ENCODE measurements at places on chromosomes 12 and 14. TPM values are rescaled to one million over a fixed set of nuclear protein-coding genes. Genes with fewer than 3 reads are reported as not detected.

Gene B4GALNT1
- 11.1 TPM for total RNA-seq

DNA sequence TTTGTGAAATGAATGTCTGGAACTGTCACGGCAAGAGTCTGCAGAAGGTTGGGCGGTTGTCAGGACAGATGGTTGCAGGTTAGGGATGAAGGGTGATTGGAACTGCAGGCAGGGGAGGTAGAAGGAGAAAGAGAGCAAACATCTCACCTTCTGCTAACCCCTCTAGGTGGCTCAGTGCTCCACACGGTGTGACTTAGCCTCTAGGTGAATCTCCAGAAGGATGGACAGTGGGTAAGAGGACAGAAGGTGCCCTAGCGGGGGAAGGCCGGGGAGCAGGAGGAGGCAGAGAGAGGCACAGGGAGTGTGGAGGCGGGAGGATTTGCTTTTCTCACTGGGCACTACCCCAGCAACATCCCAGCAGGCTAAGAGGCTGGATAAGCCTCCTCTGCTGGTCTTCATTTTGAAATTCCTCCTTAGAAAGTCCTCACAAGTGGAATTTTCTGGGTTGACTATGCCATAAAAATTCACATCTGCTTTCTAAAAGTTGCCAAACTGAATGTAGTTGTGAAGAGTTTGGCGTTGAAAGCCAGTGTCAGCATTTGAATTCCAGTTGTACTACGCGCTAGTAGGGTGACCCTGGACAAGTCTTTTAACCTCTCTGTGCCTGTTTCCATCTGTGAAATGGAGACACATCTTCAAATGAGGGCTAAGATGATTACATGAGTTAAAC is 10.7 kb upstream of the GPR68 start:
- DNase-seq, result no peak

DNA sequence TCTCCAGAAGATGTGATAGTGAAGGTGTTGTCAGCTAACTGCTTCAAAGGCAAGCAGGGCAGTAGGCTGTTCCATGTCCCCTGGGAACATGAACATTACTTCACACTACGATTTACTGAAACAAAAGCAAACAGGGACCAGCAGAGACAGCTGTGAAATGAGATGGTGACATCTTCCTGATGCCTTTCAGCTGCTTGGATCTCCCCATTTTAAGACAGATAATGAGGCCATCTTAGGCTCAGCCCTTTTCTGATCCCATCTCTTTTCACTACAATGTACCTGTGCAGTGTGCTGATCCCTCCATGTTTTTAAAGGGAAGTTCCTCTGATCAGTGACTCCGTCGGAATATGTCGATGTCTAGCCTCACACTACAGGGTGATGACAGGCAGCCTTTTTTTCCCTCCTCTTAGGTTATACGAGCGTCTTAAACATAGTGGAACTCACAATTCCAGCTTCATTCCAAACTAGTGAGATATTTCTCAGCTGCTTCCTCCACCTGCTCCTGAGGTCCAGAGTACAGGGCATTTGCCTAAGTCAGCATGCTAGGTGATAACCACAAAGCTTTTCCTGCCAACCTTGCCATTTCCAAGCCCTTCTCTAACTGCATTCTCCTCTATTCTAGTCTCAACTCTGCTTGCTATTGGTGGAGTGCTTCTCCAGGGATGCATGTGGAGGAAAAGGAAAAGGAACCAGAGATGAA is 87.6 kb upstream of the EGLN3 start:
- DNase-seq, result no peak

- DNase-seq, result no peak
Observed at GRCh38 chr12:26726956-26727355, 106.0 kb downstream of the ITPR2 start.

DNA sequence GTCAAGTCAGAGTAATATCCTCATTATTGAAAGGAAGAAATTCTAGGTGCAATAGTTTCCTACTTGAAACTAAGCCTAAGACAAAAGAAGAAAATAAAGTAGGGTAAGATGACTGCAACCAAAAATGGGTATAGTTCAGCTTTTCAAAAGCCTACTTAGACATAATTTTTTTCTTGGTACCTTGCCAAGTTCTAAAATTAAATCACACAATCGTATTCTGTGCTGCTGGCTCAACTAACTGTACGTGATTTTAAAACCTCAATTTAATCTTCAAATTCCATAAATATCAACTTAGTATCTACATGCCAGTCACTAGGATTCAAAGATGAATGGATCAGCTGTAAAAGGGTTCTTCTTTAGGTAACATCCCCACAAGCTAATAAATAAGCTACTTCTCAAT is 56.9 kb downstream of the SCAF11 start:
- no peak for DNase-seq

Measured in cardiac septum (tissue), 1 donor.